ENCODE measurements at places on chromosomes 6 and 20. TPM values are rescaled to one million over a fixed set of nuclear protein-coding genes. Genes with fewer than 3 reads are reported as not detected.

The LY86 gene
- 1.6 TPM for total RNA-seq

The PLAGL2 gene
- 12.9 TPM for total RNA-seq

The ADISSP gene
- total RNA-seq: 14.5 TPM

The SMLR1 gene
- not detected for total RNA-seq

The TMEM200A gene
- total RNA-seq: 60.4 TPM

The FHL5 gene
- 0.69 TPM for total RNA-seq

The PLCG1 gene
- 65.2 TPM for total RNA-seq

The COL12A1 gene
- 6.1 TPM for total RNA-seq

The TMEM14C gene
- total RNA-seq: 86.7 TPM

The KCNB1 gene
- total RNA-seq: 14.6 TPM
